ENCODE measurements at places on chromosomes 3 and 15.

DNA sequence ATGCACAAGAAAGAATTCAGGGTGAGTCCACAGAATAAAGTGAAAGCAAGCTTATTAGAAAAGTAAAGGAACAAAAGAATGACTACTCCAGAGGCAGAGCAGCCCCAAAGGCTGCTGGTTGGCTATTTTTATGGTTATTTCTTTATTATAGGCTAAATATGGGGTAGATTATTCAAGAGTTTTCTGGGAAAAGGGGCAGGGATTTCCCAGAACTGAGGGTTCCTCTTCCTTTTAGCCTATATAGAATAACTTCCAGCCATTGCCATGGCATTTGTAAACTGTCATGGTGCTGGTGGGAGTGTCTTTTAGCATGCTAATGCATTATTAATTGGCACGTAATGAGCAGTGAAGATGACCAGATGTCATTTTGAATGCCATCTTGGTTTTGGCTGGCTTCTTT is 13.6 kb downstream of the GLDN start:
- no peak for DNase-seq

DNA sequence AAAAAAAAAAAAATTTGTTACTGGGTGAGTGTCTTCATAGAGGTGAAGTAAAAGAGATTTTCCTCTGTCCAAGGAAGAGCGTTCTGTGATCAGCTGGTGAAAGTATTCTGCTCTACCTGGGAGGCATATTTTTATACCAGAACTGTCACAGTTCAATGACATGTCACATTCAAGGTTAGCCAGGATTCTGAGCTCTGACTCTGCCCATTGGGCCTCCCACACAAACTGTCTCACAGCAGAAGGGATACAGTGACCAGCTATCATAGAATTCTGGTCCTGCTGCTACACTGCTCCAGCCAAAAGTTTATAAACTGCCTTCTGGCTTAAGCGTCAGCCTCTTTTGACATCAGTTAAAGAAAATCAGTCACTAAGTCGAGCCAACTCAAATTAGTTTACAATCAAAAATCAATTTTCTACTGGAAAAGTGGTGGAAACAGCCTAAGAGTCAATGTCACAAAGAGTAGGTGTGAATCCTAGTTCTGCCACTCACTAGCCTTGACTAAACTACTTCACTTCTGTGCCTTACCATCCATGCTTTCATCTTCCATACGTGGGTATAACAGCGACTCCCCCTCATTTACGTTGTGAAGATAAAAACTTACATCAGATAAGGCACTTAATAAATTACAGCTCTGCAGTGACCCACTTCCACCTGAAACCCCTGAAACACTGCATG is 52.7 kb upstream of the DCUN1D1 start:
- no peak for DNase-seq

- DNase-seq, result no peak
These were observed 72.9 kb downstream of the GLDN start for GRCh38 chr15:51414256-51414860.

DNA sequence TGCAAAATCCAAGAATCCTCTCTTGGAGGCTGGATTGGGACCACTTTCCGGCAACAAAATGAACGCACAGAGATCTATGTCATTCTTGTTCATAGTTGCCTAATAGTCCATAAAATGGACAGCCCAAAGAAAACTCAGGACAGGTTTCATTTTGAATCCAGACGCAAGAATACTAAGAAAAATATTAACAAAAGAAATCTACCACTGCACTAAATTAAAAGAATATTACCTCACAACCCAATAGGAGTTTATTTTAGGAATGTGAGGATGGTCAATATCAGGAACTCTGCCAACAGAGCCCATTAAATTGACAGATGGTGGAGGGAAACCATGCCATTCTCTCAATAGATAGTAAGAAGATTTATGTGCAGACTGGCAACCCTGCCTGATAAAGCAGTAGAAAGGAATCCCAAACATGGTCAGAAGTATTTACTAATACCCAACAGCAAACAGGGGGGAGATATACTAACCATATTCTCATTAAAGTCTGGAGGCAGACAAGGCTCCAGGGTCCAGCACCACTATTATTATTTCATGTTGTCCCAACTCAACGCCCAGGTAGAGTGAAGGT is 127.6 kb downstream of the SMAD6 start:
- no peak for DNase-seq

- no peak for DNase-seq
These were observed 45.0 kb downstream of the FAIM start for GRCh38 chr3:138653567-138653966.

- peak; percentile 94 for DNase-seq
These were observed 72.9 kb downstream of the LRRC28 start for GRCh38 chr15:99324082-99324620.

DNA sequence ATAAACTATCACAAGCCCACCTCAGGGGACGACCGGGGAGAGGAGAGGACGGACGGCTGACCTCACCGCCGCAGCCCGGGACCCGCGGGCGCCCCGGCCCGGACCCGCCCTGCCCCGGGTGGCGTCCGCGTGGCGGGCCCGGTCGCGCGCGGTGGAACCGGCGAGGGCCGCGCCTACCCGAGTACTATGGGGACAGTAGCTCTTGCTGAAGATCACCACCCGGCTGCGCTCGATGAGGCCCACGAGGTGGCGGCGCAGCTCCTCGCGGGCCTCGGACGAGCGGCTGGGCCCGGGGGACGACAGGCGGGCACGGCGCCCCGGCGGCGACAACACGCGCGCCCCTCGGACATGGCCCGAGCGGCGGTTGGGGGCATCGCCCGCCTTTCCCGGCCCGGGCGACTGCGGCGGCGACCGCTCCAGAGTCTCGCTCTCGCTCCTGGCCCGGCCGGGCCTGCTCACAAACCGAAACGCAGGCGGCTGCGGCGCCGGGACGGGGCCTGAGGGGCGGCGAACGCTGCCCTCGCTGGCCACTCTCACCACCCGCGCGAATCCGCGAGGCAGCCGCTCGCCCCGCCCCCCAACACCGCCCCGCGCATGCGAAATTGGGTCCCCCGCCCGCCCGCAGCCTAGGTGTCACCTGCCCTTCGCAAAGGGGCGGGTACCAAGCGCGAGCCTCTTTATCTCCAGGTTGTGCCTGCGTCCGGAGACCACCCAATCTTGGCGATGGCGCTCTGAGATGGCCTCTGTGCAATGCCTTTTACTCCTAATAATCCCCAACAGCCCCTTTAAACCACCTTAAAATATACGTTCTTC is at the start of gene TXNRD3:
Gene TXNRD3 (minus strand): TSS at position 554 of the 813 bp plus-strand sequence.
- DNase-seq, result peak; percentile 82

DNA sequence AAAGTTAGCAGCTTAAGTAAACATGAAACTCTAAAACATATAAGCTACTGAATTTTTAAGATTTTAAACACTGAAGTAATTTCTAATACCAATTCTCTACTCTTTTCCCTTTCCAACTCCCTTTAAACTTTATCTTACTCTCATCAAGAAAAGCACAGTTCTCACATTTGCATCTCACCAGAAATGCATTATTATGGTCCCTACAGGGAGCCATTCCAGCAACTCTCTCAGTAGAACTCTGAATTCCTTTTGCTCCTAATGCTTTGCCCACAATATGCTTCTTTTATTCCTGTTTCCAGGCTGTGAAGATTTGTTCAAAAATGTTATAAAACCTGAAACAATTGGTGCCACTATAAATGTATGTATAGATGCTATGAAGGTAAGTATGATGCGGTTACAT is 83.4 kb downstream of the TFDP2 start:
- DNase-seq, result no peak

DNA sequence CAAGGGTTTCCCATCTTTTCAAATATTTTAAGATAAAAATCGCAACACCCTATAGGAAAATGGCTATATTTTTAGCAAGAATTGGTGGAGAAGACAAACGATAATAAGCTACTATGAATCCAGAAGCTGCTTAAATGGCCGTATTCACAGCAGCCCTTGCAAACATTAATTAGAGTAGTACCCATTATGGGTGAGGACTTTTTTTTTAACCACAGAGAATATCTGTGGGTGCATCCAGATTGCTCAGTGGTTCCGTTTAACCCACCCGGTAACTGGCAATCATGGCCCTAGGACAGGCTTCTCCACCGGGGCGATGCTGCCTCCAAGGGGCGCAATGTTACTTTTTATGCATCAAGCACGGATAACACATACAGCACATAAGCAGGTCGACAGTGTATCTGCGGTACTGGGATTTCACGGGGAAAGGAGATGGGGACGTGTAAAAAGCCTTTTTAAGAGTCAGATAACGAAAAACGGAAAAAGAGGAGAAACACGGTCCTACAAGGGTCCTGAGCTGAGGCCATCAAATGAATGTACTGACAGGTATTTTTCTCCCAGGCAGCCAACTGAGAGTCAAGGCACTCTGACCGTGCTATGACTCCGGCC is 968 bp upstream of the TMEM266 start:
- DNase-seq, result peak; percentile 33

GRCh38 chr15:35019404-35020327 is 31.6 kb upstream of the ZNF770 start:
- DNase-seq, result peak; percentile 53

- peak; percentile 88 for DNase-seq
These were observed 18.7 kb downstream of the AP3S2 start for GRCh38 chr15:89874926-89875564.

DNA sequence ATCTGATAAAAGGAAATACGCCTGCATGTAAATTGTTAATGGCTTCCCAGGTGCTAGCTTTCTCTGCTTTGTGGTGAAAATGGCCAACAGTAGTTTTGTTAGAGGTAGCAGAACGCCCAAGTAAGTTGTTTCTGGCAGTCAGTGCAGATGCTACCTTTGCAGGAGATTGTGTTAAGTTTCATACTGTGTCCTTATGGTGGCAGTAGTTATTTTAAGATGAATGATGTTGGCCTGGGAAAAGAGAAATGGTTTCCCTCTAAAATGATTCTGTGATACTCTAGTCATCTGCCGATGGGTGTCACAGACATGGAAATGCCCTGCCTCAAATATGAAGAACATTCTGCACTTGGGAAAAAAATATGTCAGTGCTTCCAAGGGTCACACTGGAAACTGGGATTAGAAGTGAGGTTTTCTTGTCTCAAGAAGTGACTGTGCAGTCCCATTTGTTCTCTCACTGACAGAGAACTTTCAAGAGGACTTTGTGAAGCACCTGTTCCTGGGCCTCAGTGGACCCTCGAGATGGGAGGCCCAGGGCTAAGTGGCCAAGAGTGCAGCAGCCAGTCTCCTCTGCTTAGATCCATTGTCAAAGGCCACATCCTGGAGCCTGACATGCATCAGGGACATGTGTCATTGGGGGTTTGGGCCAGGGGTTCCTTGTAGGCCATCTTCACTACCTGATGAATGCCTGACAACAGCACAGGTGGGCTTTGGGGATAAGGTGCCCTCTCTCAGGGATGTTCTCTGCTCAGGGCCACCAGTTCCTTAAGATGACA is 393.3 kb downstream of the CACNA2D3 start:
- DNase-seq, result no peak

DNA sequence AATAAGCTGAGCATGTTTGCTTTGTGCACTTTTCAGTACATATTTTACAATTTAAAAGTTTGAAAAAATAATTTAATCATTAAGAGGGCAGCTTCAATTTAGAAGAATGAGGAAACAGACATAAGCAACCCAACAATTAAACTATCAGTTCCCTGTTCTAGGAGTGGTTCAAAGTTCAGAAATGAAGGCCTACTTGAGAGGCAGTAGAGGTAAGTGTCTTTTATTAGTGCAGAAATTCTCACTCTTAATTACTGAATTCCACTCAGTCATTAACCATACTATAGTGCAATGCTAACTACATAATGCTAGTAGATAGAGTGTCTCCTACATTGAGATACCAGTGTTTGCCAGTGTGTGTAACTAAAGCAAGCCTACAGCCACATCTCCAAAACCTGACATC is 73.1 kb downstream of the TNIK start:
- no peak for DNase-seq

DNA sequence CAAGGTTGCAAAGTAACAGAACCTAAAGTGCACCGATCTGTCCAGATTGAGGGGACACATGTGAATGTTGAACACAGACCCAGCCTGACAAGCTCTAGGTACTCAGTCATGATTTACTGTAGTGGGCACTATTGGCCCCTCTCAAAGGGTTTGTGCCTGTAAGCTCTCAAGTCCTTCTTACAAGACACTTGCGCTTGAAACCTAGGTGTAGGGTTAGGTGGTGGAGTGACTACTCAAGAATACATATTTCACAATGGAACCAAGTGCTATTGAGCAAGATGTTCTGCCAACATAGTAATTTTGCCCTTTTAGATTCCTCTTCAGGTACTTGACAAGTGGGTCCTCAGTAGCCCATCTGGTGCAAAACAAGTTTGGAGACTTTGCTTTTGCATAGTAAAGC is 169.9 kb downstream of the AKAP13 start:
- no peak for DNase-seq

DNA sequence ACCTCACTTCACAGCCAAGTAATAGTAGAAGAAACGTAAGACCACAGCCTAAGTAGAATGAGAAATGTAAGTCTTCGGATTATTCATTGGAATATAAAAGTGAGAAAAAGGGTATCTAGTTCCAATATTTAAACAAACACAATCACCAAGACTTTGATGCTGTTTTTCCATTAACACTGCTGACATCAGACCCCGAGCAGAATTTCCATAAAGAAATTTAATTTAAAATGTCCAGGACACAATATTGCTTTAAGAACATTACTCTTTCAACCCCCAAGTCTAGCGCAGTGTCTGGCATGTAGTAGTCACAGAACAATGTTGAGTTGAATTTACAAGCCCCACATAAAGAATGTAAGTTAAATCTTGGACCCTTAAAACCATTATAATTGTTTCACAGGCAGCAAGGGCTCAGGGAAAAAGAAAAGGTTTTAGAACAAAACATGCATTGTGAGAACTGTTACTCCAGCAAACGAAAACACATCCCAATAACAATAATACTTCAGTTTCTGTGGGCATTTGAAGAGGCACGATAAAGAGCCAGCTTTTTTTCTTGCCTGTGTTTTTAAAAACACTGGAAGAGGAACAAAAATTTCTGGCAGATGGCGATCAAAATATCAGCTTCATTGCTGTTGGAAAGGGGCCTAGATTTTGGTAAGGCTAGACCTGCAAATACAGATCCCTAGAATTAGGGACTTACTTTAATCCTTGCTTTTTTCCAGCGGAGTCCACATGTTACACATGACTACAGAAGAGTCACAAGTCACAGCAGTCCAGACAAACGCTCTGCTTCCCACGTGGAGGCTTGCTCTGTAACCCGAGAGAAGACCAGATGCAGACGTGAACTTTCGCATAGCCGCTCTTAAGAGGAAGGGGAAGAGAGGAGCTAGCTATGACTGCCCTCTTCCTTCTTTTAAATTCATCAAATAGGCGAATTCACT is 77.9 kb upstream of the IGSF10 start:
- DNase-seq, result no peak

DNA sequence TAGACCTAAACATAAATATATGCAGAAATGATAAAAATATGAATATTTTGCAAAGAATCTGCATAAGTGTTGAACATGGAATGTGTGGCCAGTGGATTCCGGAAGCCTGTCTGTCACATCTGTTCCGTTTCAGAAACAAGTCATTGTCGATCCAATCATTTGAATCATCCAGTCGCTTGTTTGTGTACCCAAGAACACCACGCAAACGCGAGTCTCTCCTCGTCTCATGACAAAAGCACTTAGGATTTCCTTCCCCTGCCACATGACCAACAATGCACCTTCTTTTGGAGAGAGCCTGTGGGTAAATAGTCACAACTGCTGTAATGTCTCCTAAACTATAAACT is 80.2 kb downstream of the FMN1 start:
- no peak for DNase-seq
